Activated naive CD8-positive, alpha-beta T cell treated with anti-CD3 and anti-CD28 coated beads, Interleukin-2, amount 10 ng/mL, durations not matched to agents 7 days and 5 days (primary cell): ENCODE measurements at places on chromosomes 6 and 20. TPM values are rescaled to one million over a fixed set of nuclear protein-coding genes. Genes with fewer than 3 reads are reported as not detected.

DNA sequence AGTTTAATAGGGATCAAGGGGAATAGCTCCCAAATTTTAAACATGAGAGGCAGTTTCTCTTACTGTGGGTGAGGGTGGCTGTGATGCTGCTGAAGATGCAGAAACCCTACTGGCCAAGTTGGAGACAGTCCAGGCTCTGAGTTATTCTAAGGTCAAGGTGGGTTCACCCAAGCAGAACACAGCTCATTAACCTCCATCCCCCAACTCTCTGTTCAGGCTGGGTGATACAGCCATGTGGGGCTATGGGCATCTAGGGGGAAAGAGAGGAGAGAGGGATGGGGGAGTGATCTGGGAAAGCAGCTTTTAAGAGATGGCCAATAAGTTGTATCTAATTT is 18.9 kb upstream of the TRAM2 start:
- H3K36me3 ChIP-seq: no peaks in the 10 kb centered on the region
- peaks cover 3% of the 10 kb centered on the region for H3K27me3 ChIP-seq
- H3K4me3 ChIP-seq: no peak overlapping the region

GRCh38 chr6:9789201-9789600 is 625.7 kb downstream of the TFAP2A start:
- H3K4me1 ChIP-seq: no peaks in the 10 kb centered on the region
- H3K4me3 ChIP-seq: no peak overlapping the region
- DNase-seq: no peak
- no peak overlapping the region for H3K27ac ChIP-seq
- H3K27me3 ChIP-seq: no peaks in the 10 kb centered on the region

GRCh38 chr20:32634041-32634805 is 39.5 kb downstream of the C20orf203 start:
- H3K4me3 ChIP-seq: no peak overlapping the region
- H3K4me1 ChIP-seq: peaks cover 1% of the 10 kb centered on the region
- peaks cover 2% of the 10 kb centered on the region for H3K27me3 ChIP-seq
- H3K36me3 ChIP-seq: no peaks in the 10 kb centered on the region
- H3K27ac ChIP-seq: no peak overlapping the region
- no peak for DNase-seq

GRCh38 chr6:3351105-3351676 is 92.4 kb downstream of the PSMG4 start:
- H3K36me3 ChIP-seq: no peaks in the 10 kb centered on the region
- H3K27ac ChIP-seq: no peak overlapping the region
- peaks cover 14% of the 10 kb centered on the region for H3K27me3 ChIP-seq
- no peak overlapping the region for H3K4me3 ChIP-seq
- no peak for DNase-seq

DNA sequence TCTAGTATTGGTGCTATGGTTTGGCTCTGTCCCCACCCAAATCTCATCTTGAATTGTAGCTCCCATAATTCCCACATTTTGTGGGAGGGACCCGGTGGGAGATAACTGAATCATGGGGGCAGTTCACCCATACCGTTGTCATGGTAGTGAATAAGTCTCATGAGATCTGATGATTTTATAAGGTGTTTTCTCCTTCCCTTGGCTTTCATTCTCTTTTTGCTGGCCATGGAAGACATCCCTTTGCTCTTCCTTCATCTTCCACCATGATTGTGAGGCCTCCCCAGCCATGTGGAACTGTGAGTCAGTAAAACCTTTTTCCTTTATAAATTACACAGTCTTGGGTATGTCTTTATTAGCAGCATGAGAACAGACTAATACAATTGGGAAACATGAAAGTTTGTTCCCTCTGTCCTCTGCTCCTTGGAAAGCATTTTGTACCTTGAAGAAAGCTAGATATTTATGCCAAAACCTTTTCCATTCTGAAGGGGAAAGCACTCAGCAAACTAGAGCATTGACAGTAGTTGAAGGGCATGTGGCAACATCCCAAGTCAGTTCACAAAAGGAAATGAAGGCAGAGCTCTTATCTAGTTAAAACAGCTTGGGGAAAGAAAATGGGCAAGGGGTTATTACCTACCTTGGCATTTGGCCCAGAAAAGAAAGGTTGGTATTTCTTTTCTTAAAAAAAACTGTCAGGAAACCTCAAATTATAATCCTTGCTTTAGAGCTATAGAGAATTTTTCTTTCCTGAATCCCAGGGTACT is 10.7 kb upstream of the TNFAIP3 start:
- H3K27ac ChIP-seq: no peak overlapping the region
- no peak overlapping the region for H3K4me3 ChIP-seq
- peaks cover 3% of the 10 kb centered on the region for H3K4me1 ChIP-seq
- peaks cover 22% of the 10 kb centered on the region for H3K36me3 ChIP-seq

GRCh38 chr6:53635322-53635721 is 30.2 kb downstream of the KLHL31 start:
- H3K4me3 ChIP-seq: no peak overlapping the region
- H3K27me3 ChIP-seq: peaks cover 9% of the 10 kb centered on the region
- DNase-seq: no peak
- H3K27ac ChIP-seq: no peak overlapping the region

DNA sequence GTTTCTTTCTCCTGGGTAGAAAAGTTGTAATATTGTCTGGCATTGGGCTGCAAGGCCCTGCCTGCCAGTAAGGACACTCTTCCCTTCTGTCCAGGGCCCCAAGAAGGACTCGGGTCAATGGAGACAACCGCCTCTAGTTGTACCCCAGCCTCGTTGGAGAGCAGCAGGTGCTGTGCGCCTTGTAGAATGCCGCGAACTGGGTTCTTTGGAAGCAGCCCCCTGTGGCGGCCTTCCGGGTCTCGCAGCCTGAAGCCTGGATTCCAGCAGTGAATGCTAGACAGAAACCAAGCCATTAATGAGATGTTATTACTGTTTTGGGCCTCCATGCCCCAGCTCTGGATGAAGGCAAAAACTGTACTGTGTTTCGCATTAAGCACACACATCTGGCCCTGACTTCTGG is 37.0 kb downstream of the PLCG1 start:
- H3K4me3 ChIP-seq: no peak overlapping the region
- peak overlapping the region; percentile 40 for H3K27ac ChIP-seq
- peaks cover 33% of the 10 kb centered on the region for H3K36me3 ChIP-seq
- H3K27me3 ChIP-seq: no peaks in the 10 kb centered on the region
- DNase-seq: no peak

- peaks cover 35% of the 10 kb centered on the region for H3K27me3 ChIP-seq
- H3K36me3 ChIP-seq: no peaks in the 10 kb centered on the region
- no peaks in the 10 kb centered on the region for H3K4me1 ChIP-seq
- H3K27ac ChIP-seq: no peak overlapping the region
- no peak overlapping the region for H3K4me3 ChIP-seq
- DNase-seq: no peak
These were observed 12.2 kb downstream of the FILIP1 start for GRCh38 chr6:75481394-75481793.

DNA sequence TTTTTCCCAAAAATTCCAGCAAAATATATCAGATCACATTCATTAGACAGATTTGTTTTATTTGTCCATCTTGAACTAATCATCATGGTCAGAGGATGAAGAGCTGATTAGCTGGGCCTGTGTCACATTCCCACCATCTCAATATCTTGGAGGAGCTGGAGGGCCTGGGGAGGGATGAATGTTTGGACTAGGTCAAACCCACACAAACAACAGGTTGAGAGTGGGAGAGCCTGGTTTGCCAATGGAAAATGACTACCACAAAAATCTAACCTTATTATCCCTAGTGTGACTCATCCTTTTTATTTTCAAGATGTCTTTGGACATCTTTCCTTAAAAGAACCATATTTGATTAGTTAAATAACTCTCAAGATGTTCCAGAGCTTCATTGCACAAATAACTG is 242.4 kb downstream of the OGFRL1 start:
- no peak for DNase-seq
- H3K36me3 ChIP-seq: no peaks in the 10 kb centered on the region
- peaks cover 6% of the 10 kb centered on the region for H3K27me3 ChIP-seq
- no peak overlapping the region for H3K4me3 ChIP-seq
- no peak overlapping the region for H3K27ac ChIP-seq

- H3K4me3 ChIP-seq: no peak overlapping the region
- no peaks in the 10 kb centered on the region for H3K36me3 ChIP-seq
- no peak for DNase-seq
- H3K4me1 ChIP-seq: no peaks in the 10 kb centered on the region
These were observed 479.7 kb upstream of the MARCKS start for GRCh38 chr6:113377362-113377942.

DNA sequence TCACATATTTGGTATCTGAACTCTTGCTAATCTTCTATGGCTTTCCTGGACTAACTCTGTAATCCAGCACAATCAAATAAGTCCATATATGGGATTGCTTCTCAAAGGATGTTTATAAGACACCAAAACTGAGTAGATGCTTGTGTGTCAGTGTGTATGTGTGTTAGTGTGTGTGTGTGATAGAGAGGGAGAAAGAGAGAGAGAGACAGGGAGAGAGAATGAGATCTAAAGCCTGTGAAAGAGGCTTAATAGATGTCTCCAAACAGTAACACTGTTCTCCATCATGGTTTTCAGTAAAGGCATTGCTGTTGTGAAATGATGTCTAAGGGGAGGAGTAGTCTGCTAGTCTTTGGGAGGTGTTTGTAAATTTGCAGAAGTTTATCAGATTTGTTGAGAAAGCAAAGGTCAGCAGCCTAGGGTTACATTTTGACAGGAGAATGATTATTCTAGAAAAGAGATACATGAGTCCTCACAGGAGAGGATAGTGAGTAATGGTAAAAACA is 73.9 kb upstream of the MLIP start:
- H3K36me3 ChIP-seq: no peaks in the 10 kb centered on the region
- no peak for DNase-seq
- no peaks in the 10 kb centered on the region for H3K4me1 ChIP-seq
- H3K27me3 ChIP-seq: no peaks in the 10 kb centered on the region
- H3K4me3 ChIP-seq: no peak overlapping the region

DNA sequence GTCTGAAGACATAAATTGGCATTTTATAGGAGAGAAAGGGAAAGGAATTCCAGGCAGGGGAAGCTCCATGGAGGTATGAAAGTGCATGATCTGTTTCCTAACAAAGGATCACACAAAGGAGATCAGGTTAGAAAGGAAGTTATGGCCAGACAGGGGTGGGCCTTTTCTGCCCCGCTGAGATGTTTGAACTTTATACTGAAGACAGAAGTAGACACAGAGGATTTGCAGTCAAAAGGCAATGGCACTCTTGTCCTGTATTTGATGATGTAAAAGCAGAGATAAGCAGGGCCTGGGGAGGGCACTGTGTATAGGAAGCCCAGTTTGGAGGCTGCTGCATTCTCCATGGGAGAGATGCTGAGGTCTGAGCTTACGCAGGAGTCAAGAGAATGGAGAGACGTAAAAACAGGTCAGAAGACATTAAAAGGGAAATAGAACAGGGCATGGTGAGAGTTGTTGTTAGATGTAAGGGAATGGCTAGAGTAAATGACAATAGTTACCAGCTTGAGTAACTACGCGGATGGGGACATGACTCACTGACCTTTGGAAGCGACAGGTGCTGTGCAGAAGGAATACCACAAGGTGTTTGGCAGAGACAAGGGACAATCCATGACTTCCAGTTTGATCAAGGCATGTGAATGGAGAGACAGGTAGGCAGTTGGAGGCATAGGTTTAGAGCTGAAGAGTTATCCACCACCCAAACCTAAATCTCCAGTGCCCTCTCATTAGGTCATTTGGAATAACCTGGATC is 190.6 kb upstream of the SASH1 start:
- no peak overlapping the region for H3K4me3 ChIP-seq
- H3K27me3 ChIP-seq: peaks cover 8% of the 10 kb centered on the region
- DNase-seq: no peak
- H3K4me1 ChIP-seq: peaks cover under 1% of the 10 kb centered on the region
- no peak overlapping the region for H3K27ac ChIP-seq

- H3K27me3 ChIP-seq: no peaks in the 10 kb centered on the region
- no peak overlapping the region for H3K4me3 ChIP-seq
- H3K4me1 ChIP-seq: no peaks in the 10 kb centered on the region
- peaks cover 12% of the 10 kb centered on the region for H3K36me3 ChIP-seq
- no peak for DNase-seq
- H3K27ac ChIP-seq: no peak overlapping the region
These were observed 17.2 kb upstream of the AHI1 start for GRCh38 chr6:135514706-135515105.

DNA sequence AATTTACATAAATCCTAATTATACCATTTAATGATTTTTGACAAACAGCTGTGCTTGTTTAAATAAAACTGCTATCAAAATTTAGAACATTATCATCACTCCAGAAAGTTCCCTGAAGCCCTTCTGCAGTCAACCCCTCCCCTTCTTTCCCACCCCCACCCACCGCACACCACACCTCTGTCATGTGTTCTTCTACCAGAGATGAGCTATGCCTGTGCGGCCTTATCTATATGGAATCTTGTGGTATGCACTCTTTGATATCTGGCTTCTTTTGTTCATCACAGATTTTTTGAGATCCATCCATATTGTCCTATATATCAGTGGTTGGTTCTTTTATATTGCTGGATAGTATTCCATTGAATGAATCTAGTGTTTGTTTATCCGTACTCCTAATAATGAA is 7.2 kb downstream of the MYLIP start:
- H3K36me3 ChIP-seq: peaks cover 33% of the 10 kb centered on the region
- H3K27me3 ChIP-seq: no peaks in the 10 kb centered on the region
- DNase-seq: no peak
- H3K27ac ChIP-seq: peak overlapping the region; percentile 77

DNA sequence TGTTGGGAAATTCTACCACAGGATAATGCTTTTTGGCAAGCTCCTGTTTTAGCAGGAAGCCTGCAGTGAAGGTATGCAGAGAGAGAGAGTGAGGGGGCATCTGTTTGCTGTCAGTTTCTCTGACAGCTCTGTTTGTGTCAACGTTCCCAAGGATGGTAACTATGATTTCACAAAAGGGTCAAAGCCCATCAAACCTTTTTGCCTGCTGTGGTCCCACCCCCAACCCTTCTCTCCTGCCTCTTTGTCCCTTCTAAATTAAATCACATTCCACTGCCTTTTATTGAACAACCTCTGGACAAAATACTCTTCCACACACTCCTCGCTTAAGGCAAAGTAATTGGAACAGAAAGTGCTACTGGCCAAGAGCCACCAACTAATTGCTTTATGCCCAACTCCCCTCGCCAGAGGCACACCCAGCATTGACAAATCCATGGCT is 128.3 kb downstream of the TSHZ2 start:
- H3K27me3 ChIP-seq: no peaks in the 10 kb centered on the region
- H3K27ac ChIP-seq: no peak overlapping the region
- no peak for DNase-seq
- no peak overlapping the region for H3K4me3 ChIP-seq
- H3K4me1 ChIP-seq: no peaks in the 10 kb centered on the region
- no peaks in the 10 kb centered on the region for H3K36me3 ChIP-seq

GRCh38 chr6:137892271-137892708 is 25.2 kb downstream of the TNFAIP3 start:
- peaks cover 2% of the 10 kb centered on the region for H3K27me3 ChIP-seq
- no peak overlapping the region for H3K27ac ChIP-seq
- H3K4me3 ChIP-seq: no peak overlapping the region
- H3K4me1 ChIP-seq: no peaks in the 10 kb centered on the region

The GRM1 gene
- total RNA-seq: not detected

The SYNJ2 gene
- 26.2 TPM for total RNA-seq

The SLC32A1 gene
- total RNA-seq: not detected
